ENCODE measurements at places on chromosomes 12 and 14.

GRCh38 chr14:89207925-89208328, 209.1 kb downstream of the FOXN3 start:
- no peak for DNase-seq

GRCh38 chr12:75748136-75748535, 236.7 kb upstream of the KRR1 start:
- no peak for DNase-seq

DNA sequence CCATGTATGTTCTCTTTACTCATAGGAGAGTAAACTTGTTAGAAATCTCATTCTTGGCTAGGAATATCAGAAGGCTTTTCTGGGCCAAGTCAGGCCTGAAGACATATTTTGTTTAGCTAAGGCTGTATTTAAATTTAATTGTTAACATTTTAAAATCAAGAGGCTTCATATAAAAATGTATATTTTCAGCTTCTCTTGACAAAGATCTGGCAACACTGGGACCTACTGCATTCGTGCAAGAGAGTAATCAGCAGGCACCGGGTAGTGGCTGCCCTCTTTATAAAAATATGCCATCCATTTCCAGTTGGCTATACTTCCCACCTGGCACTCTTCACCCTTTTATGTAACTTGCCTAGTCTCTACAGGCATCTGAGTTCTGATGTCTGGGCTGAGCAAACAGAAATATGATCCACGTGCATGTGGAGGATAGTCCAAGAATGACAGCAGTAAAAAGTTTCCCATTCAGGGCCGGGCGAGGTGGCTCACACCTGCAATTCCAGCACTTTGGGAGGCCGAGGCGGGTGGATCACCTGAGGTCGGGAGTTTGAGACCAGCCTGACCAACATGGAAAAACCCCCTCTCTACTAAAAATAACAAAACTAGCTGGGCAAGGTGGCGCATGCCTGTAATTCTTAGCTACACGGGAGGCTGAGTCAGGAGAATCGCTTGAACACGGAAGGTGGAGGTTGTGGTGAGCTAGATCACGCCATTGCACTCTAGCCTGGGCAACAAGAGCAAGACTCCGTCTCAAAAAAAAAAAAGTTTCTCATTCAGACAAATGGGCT, 2.0 kb upstream of the SOS2 start:
- peak; percentile 33 for DNase-seq

DNA sequence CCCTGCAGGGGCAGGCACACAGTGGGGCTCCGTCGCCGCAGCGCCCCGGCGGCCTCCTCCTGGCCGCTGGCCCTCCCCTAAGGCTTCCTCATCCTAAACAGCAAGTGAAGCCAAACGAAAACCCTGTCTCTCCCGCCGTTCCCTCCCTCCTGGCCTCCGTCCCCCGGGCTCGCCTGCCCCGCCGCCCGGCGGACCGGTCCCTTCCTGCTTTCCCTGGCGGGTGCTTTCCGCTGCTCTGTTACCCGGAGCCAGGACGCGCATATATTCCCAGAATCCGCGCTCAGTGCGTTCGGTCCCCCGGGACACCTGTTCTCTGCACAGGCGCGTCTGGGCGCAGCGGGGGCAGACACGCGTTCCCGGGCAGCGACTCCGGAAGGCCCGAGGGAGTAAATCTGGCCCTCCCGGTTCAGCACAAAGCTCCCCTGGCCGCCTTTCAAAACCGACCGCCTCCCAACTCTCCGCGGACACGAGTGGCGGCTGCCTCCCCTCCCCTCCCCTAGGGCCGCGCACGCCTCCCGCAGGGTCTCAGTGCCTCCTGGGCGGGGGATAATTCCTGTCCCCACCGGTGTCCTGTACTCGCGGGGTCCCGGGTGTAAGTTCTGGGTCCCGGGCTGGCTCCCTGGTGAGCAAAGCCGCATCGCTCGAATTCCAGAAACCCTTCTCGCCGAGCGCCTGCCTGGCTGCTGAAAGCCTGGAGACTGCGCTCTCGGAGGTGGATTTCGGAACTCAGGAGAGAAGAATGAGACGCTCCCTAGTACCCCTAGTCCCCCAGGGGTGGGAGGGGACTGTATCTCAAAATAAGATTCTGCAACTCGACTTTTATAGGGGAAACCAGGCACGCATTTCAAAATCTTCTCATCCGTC, 21.4 kb upstream of the CEP170B start:
- no peak for DNase-seq

DNA sequence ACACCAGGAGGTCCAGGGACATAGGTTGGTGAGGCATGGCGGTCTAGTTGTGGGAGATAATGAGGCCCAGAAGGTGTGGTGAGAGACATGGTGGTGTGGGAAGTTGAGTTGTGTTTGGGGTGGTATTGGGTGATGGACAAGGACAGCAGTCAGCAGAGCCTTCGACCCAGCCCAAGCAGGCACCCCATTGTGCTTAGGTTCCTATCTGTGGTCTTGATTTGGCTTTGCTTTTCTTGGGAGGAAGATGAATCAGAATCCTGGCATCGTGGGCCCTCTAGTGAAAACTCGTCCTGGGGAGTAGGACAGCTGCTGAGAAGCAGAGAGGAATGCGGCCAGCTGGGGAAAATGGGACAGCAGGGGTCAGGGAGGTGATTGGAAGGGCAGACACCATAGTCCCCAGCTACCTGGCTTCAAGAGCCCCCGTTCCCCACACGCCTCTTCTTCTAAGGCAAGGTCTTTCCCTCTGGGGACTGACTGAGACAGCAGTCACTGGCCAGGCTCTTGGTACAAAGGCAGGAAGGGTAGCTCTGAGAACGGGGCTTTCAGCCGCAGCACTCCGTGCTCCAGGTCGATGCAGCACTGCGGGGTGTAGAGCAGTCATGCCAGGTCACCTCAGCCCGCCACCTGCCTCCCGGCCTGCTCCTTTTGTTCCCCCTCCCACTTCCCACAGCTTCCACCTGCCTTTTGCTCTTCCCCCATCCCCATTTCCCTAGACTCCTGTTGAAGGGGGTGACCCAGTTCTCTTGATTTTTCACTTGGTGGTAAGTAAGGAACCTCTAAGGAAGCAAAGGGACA, 7.9 kb downstream of the NRIP2 start:
- DNase-seq = no peak

- no peak for DNase-seq
Observed at GRCh38 chr12:6380141-6381121, 3.5 kb upstream of the LTBR start.

DNA sequence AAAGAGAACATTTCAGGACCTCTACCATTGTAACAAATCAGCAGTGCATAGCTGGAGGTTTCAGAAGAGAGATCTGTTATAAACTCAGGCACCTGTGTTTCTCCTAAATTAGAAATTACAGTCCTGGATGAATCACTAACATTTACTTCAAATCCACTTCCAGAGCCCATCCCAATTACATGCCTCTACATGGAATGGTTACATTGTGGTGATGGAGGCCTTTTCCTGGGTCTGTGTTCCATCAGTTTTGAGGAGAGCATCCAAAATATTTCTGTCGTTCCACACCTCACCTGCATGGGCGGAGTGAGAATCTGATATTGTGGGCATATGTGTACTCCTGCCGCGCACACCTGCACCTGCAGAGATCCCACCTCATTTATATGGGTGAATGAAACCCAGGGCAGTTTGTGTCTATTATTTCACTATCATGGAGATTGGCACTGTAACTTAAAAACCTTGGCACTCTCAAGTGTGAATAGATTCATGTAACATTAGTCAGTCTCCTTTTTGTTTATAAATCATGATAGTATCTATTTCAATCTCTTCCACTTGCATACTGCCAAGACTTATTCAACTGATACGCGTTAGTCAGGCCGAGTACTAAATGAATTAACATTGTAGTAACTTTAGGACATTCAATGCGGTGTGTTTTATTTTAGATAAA, 215.1 kb upstream of the FAR2 start:
- DNase-seq = no peak

GRCh38 chr14:24335461-24336171, 745 bp upstream of the ADCY4 start:
- DNase-seq = no peak

- no peak for DNase-seq
Observed at GRCh38 chr12:75526655-75527511, 15.5 kb upstream of the KRR1 start.

DNA sequence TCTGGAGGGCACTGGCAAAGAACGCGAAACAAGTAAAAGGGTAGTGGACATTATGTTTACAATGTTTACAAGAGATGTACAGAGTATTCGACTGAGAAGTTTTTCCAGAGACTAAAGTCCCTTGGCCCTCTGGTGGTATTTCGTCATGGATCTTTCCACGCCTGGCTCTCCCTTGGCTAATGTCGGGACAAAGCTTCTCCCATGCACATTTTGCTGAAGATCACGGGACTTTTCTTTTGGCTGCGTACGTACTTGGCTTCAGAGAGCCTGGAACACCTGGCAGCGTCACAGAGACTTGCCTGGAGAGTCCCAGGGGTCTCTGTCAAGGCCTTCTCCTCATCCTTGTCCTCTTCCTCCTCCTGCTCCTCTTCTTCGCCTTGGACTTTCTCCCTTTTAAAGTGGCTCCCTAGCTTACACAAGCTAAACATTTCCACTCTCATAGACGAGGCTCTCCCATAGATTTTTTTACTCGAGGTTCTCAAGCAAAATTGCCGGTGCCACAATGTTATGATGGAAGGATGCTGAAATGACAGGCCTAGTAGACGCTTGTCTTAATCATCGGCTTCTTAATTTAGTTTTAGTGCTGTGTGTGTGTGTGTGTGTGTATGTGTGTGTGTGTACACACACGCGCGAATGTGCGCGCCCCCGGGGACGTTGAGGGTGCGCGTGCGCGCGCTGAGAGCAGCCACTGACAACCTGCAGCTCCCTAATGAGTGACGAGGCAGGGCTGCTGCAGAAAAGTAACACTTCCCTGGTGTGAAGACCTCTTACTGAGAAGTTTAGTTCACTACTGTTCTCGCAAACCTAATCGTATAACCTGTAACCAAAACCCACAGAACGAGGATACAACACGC, 4.9 kb upstream of the FOXG1 start:
- no peak for DNase-seq

GRCh38 chr12:19643635-19644034, 204.3 kb downstream of the AEBP2 start:
- no peak for DNase-seq

- no peak for DNase-seq
Observed at GRCh38 chr14:73725116-73726024, 11.2 kb upstream of the PNMA1 start.

DNA sequence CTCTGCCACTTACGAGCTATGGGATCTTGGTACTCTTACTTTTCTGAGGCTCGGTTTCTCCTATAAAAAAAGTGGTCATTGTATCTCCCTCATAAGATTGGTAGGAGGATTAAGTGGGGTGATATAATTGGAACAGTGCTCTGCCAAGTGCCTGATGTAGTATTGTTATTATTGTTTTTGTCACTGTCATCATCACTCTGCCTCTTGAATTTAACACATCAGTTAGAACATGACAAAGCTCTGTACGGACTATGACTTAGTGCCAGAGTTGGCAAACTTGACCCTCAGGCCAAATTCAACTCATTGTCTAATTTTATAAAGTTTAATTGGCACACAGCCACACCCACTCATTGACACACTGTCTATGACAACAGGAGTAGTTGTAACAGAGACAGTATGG, 229.0 kb upstream of the NOS1 start:
- no peak for DNase-seq

DNA sequence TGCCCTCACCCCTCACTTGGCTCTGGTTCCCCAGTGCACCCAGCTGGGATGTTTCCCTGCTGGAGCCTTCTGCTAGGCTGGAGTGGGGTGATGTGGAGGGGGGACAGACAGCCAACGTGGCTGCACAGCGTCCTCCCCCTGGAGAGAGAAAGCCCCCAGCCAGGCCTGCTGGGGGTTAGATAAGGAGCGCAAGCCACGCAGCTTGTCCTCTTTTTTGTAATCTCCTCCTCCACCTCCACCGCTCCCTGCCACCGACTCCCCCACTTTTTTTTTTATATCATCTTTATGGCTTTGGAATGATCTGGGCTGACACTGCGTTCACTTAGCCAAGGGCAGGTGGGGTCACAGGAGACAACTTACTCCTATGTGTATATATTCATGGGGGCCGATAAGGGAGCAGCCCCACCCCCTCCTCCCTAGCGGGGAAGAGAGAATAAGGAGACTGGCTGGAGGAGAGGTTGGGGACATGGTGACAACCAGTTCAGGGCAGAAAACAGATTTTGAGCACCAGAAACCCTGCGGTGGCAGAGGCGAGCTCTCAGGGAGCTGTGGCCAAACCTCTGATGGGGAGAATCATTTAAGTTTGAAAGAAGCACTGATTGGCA, 169.9 kb upstream of the LHX5 start:
- DNase-seq = no peak

DNA sequence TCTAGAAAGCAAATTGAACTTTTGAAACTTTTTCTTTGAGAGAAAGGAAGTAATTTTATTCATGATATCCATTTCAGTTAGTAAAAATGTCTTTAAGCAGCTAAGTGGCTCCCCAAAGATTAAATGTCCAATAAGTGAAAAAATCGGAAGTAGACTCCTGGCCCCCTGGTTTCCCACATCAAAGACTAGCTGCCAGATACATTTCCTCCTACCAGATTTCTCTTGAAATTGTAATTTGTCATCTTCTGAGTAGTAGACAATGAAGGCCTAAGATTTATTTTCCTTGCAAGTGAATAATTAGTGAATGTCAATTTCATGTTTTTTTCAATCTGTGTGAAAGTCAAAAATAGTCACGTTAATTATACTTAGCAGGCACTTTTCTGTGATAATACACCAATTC, 321.9 kb downstream of the SYT1 start:
- DNase-seq = no peak

- no peak for DNase-seq
Observed at GRCh38 chr14:98477935-98478334, 794.1 kb downstream of the BCL11B start.

- DNase-seq = no peak
Observed at GRCh38 chr14:36915081-36915480, 253.4 kb downstream of the PAX9 start.

DNA sequence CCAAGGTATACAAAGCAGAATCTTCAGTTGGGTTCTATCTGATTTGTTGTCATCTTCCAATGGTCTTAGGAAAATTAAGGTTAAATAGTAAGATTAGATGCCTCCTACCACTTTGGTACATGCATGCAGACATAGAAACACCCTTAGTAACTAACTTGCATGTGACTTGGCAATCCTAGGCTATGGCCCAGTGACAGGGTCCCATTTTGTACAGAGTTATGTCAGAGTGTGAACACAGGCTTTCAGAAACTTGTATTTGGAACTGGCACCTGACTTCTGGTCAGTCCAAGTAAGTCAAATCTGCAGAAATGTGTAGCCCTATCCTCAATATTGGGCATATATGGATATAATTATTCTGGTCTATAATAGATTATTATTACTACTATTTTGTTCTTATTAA, 53.1 kb downstream of the DAD1 start:
- no peak for DNase-seq
